ENCODE measurements at places on chromosomes 5 and 9.

DNA sequence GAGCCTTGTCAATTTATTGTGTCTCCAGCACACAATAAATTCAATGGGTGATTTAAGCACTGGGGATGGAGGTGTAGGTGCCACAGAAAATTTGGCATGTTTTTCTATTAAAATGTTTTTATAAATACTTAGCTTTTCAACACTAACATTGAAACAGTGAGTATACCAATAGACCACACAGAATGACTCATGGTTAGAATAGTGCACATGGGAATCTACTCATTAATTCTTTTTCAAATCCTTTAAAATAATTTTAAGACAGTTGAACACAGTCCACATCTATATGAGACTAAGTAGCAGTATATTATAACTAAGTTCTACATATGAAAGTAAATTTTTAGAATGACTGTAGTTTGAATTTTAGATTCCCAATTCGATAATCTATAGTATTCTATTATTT lies 67.1 kb downstream of the LNPEP start:
- no peak for DNase-seq

DNA sequence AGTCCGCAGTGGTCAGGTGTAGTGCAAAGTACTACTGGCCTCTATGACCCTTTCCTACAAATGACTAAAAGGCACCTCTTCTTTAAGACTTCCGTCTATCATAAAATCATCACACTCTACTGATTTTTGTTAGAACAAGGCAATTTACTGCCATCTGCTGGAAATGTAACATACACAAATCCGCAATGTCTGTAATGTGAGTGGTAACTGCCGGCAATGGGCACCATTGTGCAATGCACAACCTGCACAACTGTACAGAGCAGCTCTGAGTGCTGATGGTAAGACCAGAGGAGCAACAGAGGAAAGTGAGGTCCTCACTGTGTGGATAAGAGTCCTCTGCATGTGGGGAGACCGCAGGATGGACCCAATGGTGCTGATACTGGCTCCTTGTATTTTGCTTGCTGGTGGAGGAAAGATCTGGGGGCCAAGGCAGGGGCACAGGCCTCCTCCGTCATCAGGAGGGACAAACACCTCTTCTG lies 103.7 kb downstream of the ATPSCKMT start:
- peak; percentile 2 for DNase-seq

DNA sequence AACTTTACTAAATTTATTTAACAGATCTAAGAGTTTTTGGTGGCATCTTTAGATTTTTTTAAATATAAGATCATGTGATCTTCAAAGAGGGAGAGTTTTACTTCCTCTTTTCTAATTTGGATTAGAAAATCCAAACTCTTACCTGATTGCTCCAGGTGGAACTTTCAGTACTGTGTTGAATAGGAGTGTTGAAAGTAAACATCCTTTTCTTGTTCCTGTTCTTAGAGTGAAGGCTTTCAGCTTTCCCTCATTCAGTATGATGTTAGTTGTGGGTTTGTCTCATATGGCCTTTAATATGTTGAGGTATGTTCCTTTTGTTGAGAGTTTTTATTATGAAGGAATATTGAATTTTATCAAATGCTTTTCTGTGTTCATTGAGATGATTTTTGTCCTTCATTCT lies 650.0 kb upstream of the SGCD start:
- no peak for DNase-seq

DNA sequence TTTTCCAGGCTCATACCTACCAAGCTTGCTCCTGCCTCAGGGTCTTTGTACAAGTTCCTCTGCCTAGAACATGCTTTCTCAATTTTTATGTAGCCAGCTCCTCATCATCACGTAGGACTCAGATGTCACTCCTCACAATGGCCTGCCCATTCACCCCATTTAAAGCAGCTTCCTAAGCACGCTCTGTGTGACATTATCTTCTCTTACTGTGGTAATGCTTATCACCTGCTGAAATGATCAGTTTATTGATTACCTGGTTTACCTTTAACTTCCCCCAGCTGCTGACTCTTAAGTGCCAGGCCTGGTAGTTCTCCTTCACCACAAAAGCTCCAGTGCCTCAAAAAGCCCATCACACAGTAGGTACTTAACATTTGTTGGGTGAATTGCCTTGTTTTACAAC lies 13.6 kb downstream of the FUBP3 start:
- DNase-seq = no peak

GRCh38 chr5:137278476-137278875 lies 220.7 kb downstream of the SPOCK1 start:
- no peak for DNase-seq

Data from smooth muscle cell of the brain vasculature (primary cell).